ENCODE measurements at places on chromosomes 4 and X.

- peak; percentile 87 for DNase-seq
These were observed at the start of gene RPS3A for GRCh38 chr4:151099229-151099975. Gene RPS3A (plus strand): TSS chr4:151099628. CDS start chr4:151099653, 25 bp downstream.

GRCh38 chrX:46569621-46570020, 3.9 kb upstream of the CHST7 start:
- no peak for DNase-seq

GRCh38 chr4:128757712-128758111, 51.8 kb upstream of the JADE1 start:
- no peak for DNase-seq

- DNase-seq, result no peak
These were observed 426.3 kb upstream of the FAM241A start for GRCh38 chr4:111718763-111719559.

DNA sequence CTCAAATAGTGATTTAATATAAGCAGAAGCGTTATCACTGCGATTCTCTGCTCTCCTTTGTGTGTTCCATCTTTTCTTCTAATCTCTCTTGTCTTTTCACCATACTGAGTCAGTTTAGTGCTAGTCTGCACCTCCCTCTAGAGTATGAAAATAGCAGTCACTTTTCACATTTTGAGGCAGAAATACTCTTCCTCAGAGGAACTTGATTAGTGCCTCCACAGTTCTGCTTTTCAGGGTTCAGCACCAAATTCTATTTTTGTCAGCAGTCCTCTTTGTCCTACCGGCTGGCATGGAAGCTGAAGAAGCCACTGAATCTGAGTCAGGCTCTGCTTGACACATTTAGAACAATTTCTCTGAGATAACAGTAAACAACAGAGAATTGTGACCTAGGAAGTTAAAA, 49.7 kb upstream of the ANKRD17 start:
- no peak for DNase-seq

DNA sequence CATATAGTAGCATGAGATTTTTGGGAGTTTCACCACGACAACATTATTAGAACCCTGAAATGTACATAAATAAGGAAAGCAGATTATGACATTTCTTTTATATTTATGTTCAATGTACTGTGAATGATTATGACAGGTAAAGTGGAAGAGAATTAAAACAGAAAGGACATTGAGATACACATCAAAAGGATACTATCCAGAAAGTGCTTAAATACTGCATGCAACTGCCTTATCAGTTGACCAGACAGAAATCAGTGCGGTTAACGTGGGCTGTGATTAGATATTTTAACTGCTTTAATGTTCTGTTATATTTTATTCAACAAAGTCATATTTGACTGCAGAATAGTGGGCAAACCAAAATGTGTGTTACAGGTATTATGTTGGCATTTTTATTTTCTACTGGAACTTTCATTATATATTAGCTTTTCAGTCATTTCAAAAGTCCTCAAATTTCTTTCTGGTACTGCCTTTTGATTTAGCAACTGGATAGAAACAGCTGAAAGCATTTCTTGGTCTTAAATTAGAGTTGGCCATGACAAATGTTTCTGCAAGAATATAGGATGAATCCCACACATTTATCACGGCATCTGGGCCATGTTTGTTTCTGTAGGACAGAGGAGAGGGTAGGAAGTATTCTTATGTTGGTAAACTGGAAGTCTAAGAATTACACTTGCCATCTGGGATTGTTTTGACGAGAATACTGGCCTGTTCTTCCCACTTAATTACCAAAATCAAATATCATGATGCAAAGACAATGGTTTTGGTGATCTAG, 255.2 kb downstream of the SLC39A8 start:
- no peak for DNase-seq

- DNase-seq, result no peak
These were observed 362.0 kb upstream of the BOD1L1 start for GRCh38 chr4:13989501-13989900.

DNA sequence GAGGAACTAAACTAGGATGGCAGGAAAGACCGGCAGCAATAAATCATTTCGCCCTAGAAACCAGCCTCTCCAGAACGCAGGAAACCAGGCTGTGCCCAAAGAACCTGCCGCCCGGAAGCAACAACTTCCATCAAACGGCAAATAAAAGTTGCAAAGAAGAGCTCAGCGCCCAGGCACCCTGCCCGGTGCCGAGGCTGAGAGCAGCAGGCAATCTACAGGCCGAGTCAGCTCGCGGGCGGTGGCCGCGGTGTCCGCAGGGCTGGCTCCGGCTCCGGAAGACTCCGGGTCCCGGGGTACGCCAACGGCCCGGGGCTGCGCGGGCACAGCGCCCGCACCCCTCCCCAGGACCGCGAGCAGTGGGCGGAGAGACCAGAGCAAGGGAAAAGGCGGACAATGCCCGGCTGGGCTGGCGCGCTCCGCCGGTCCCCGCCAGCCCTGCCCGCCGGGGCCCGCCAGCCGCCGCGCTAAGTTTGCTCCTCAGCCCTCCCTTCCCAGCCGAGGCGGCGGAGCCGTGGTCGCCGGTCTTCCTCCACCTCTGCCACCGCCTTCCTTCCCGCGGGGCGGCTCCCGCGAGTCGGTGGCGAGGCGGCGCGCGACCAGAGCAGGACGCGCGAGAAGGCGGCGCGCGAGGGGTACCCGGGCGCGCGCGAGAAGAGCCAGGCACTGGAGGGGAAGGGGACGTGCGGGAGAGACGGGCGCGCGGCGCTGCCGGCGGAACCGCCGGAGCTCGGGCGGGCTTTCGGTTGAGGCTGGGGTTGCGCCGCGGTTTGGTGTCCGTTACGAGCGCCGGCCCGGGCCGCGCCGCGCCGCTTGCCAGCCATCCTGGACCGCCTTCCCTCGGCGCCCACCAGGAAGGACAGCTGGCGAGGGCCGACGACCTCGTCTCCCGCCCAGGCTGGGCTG, 733 bp downstream of the FRYL start:
- no peak for DNase-seq

DNA sequence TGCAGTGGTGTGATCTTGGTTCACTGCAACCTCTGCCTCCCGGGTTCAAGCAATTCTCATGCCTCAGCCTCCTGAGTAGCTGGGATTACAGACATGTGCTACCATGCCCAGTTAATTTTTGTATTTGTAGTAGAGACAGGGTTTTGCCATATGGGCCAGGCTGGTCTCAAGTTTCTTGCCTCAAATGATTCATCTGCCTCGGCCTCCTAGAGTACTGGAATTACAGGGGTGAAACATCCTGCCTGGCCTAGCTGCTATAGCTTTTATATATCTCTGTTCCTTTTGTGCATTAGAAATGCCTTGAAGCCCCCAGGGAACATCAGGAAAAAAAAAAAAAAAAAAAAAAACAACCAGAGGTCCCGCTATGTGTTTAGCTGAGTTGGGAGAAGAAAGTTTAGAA, 34.8 kb downstream of the UBE2K start:
- peak; percentile 6 for DNase-seq

- DNase-seq, result no peak
These were observed 195.0 kb upstream of the HS3ST1 start for GRCh38 chr4:11623726-11624037.

All from NCI-H1694 (cell line).